ENCODE measurements at places on chromosomes 4 and X. TPM values are rescaled to one million over a fixed set of nuclear protein-coding genes. Genes with fewer than 3 reads are reported as not detected.

GRCh38 chr4:5368426-5368825 is 317.1 kb downstream of the STK32B start:
- DNase-seq, result no peak

DNA sequence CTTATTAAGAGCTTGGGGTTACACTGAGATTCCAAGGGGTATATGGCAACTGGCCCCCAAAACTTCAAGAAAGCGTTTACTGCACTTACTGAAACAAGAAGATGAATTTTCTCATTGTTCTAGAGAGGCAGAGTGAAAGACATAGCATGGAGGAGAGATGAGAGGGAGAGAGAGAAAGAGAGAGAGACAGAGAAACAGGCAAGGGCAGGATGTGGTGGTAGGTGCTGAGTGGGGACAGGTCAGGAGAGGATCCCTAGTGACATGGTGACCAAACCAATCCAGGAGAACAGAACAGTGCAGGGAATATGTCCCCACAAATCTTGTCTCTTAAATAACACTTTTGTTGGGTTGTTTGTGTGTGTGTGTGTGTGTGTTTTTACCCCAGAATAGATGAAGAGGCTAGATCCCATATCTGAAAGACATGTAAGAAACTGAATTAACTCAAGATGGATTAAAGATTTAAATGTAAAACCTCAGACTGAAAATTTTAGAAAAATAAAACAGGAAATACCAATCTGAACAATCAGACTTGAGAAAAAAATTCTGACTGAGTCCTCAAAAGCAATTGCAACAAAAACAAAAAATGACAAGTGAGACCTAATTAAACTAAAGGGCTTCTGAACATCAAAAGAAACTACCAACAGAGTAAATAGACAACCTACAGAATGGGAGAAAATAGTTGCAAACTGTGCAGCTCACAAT is 202.2 kb downstream of the QDPR start:
- no peak for DNase-seq

DNA sequence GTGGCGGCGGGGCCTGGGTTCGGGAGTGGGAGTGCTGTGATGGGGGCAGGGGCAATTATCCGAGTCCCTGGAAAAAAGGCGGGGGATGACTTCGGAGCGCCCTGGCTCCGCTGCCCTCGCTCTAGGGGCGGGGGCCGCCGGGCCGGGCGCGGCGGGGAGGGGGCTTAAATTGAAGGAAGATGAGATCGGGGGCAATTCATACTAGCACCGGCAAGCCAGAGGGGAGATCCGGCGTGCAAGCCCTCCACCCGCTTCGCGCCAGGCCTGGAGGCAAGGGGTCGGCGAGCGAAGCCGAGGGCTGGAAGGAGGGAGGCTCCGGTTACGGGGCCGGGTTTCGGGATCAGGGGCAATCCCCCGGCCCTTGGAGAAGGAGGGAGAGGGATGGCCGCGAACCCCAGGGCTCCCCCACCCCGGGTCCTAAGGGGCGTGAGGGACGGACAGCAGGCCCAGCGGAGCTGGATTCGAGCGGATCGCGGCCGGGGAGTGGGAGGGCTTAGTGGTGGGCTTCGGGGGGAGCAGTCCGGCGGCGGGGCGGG is 1.2 kb downstream of the BCORL1 start:
- DNase-seq, result peak; percentile 1

GRCh38 chr4:52657618-52658501 is 1.2 kb downstream of the USP46 start:
- no peak for DNase-seq

Gene ZRSR2
- 20.6 TPM for total RNA-seq

Gene IL13RA2
- not detected for total RNA-seq

Gene SHROOM4
- not detected for total RNA-seq

Gene RASGEF1B
- 3.6 TPM for total RNA-seq
